ENCODE measurements at places on chromosomes 1 and 21. TPM values are rescaled to one million over a fixed set of nuclear protein-coding genes. Genes with fewer than 3 reads are reported as not detected.

RGS7 gene
- total RNA-seq: 19.7 TPM

FCGR2B gene
- 0.47 TPM for total RNA-seq

SNX7 gene
- 163 TPM for total RNA-seq

RBM11 gene
- 16.2 TPM for total RNA-seq

GRCh38 chr1:218273762-218274479, 11.2 kb upstream of the RRP15 start:
- DNase-seq: no peak

DNA sequence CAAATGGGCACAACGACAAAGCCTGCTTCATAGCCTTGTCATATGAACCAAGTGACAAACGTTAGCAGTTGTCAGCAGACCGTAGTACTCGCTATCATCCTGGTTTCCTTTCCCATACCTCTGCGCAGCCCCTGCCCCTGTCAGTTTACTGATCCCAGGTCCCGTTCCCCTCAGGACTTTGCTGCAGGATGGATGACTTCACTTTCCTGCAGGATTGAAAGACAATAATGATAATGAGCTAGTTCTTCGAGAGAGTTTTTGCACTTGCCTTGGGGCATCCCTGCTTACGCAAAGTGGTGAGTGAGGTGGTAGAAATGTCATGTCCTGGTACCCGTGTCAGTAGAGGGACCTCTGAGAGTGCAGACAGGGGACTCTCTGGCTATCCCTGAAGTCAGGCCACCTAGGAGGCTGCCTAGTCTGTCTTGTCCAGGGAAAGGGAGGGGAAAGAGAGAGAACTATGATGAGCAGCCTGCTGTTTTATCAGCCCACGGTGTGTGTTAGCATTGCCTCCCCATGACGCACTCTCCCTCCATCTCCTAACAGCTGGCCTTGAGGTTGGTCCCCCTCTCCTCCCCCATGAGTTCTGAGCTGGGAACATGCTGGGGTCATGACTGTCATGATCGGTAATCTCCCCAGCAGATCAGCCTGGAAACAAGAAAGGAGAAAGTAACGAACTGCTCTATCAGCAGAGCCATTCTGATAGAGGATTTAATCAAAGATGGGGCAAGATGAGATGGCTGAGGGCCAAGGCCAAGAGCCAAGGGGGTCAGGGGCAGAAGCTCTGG, 53.7 kb downstream of the ELK4 start:
- DNase-seq: no peak

PYHIN1 gene
- total RNA-seq: not detected
